ENCODE measurements at places on chromosomes 2 and 18.

GRCh38 chr2:146489386-146489785 lies 1355.4 kb upstream of the ACVR2A start:
- no peak for DNase-seq

DNA sequence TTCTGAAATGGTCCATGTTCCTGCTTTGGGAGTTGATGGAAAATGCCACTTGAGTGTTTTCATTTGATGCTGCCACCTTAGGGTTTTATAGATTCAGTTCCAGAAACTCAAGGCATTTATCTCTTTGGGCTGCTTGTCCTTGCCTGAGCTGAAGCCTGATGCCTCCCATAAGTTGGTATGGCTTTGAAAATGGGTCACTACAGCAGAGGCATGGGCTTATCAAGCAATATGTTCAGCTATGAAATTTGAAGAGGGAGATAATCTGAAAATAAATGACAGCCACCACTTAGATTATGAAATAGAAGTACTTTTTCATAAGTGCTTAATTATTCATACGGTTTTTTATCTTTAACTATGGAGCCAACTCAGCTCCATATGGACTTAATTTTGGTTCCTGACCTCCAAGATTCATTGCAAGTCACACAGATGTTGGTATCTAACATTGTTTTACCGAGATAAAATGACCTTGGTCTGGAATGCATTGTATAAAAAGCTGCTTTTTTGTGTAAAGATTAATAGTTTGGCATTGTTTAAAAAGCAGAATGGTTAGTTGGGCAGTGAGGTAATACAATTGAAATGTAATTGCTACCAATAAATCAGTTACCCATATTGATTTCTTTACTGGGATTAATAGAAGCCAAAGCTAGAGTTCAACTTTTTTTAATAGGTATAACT lies 4.5 kb downstream of the SLC14A1 start:
- DNase-seq: no peak

GRCh38 chr18:11271954-11272353 lies 122.6 kb upstream of the PIEZO2 start:
- no peak for DNase-seq

GRCh38 chr2:166671801-166672200 lies 177.8 kb upstream of the SCN7A start:
- DNase-seq: no peak

- DNase-seq: no peak
Measured at GRCh38 chr2:96897491-96898134, 27.7 kb upstream of the SEMA4C start.

DNA sequence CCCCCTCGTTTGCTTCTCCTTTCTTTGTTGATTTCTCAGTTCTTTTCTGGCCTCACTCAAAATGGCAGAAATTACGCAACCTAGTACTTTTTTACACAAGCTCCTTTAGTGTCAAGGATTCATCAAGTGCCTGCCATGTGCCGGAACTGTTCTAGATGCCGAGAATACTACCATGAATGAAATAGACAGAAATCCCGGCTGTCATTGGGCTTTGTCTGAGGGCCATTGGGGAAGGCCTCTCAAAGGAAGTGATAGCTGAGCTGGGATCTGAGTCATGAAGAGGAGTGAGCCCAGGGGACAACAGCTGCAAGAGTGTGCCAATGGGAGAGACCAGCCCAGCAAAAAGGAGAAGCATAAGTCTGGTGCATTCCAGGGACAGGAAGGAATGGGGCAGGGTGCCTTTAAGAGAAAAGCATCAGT lies 34.3 kb upstream of the PPP1CB start:
- no peak for DNase-seq

DNA sequence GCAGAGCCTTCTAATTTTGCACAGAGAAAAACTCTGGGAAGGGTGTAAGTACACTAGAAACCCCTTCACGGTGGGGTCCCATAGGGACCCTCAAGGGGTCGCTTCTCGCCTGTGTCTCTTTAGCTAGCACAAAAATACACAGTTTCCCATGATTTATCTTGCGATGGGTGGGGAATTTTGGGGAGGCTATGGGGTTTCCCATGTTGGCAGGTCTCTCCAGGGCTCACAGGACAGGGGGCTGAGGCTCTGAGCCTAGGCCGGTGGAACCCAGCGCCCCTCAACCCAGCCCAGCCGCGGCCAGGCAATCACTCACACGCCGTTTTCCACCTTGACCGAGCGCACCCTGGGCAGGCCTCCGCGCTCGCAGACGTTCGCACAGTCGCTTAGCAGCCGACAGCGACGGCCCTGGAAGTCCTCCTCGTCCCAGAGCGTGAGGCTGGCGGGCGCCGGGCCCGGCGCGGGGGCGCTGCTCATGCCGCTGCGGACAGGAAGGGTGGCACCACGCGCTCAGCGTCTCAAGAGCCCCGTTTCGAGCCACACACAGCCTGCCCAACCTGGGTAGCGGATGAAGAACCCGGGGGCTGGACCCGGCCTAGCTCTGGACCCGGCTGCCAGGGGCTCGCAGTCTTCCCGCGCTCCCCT lies 398 bp downstream of the CRYBA2 start:
- peak; percentile 71 for DNase-seq

DNA sequence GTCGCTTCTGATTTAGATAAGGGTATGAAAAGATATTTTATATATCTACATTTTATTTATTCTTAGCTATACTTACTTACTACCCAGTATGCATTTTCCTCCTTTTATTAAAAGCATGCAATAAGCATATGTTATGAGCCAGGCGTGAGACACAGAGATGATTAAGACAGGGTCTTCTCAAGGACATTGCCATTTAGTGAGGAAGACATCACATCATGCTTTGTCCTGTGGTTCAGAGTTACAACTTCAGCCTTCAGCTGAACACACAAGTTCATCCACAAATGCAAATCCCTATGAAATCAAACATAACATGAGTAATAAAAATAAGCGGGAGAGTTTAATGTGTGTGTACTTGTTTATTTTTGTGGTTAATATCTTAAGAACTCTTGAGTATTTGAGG lies 30.2 kb downstream of the GRHL1 start:
- DNase-seq: no peak

DNA sequence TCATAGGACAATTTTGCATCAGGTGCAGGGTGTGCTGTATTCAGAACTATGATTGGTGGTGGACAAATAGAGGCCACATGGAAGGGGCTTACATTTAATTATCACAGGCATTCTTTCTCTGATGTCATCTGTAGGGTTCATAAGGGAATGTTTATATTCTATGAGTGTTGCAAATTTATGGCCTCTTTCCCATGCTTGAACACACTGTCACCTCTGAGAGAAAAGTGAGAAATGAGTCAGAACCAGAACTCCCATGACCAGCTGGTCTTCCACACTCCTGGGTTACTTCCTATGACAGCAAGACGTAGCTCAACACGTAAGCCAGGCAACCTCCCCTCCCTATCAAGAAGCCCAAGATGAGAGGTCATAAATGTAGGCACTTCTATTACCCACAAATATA lies 310.8 kb downstream of the PIEZO2 start:
- DNase-seq: no peak

DNA sequence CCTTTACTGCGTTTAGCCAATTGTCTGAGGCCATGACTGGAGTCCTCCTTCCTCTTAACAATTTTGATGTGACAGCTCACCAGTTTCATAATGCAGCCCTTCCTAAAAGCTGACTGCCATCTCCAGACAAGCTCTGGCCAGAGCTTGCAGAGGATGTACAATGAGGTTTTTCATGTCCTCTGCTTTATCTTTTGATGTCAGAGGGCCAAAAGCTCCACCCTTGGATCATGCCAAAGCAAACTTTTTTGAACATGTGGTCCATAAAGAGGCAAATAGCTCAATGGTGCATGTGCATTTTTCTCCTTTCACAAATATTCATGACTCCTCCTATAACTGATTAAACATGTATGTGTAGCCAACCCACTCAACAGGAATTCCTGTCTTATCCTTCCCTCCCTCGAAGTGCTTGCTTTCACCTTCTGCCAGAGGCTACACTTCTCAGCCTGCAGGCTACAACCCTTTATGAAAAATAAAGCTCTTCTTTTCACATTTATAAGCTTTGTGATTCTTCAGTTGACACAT lies 266.2 kb downstream of the FBXO15 start:
- DNase-seq: no peak

GRCh38 chr2:103161456-103162289 lies 399.8 kb downstream of the TMEM182 start:
- DNase-seq: peak; percentile 50

- DNase-seq: no peak
Measured at GRCh38 chr2:222693837-222694236, 22.4 kb downstream of the MOGAT1 start.

GRCh38 chr2:97747716-97748115 lies 34.3 kb downstream of the ZAP70 start:
- DNase-seq: no peak

DNA sequence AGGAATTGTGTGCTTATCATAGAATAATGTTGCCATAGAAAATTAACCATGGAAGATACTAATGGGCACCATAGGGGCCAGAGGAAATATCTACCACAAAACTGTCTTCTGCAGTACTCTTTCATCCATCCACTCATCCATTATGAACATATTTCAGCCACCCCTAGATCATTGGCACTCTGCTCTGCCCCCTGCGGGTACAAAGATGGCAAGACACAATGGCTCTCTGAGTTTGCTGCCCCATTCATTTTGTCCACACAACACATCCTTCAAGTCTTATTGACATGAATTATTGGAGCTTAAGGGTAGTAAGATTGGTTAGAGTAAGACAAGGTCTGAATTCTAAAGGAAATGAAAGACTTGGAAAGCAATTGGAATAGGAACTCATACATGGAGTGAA lies 1224.7 kb upstream of the CELF4 start:
- DNase-seq: no peak

GRCh38 chr2:136572335-136572734 lies 193.0 kb upstream of the THSD7B start:
- DNase-seq: no peak

DNA sequence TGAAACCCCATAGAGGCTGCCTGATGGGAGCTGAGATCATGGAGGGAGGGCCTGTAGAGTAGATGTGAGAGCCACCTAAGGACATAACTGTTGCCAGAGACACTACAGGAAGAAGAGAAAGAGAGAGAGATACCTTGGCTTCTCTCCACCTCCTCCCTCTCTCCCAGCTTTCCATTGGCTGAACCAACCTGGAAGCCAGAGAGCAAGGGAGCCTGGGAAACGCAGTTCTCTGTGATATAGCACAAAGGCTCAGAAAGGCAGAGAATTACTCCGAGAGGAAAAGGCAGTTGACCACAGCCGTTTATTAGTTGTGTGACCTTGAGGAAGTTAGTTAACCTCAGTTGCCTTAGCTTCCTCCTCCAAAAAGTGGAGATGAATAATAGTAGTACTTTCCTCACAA lies 37.7 kb upstream of the MAT2A start:
- peak; percentile 43 for DNase-seq

DNA sequence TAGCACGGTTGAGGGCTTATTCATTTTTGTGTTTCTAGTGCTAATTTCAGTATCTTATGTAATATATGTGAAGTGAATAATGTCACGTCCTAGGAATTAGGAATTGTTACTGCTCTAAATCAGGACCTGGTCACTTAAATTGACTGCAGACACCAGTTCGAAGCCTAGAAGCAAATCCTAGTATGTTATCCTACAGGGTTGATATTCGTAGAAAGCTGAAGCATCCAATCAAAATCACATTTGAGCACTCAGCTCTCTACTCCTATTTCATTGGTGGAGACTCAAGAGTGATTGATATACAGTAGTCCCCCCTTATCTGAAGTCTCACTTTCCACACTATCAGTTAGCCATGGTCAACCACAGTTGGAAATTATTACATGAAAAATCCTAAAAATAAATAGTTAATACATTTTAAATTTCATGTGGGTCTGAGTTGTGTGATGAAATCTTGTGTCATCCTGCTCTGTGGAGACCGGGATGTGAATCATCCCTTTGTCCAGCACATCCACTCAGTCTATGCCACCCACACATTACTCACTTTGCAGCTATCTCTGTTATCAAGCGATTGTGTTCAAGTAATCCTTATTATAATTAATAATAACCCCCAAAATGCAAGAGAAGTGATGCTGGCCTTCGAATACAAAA lies 35.2 kb upstream of the SCN9A start:
- DNase-seq: no peak

- no peak for DNase-seq
Measured at GRCh38 chr2:116411211-116411610, 1403.3 kb upstream of the DDX18 start.

GRCh38 chr2:128533101-128533500 lies 214.4 kb upstream of the HS6ST1 start:
- DNase-seq: no peak

- no peak for DNase-seq
Measured at GRCh38 chr2:133809485-133809884, 241.2 kb upstream of the NCKAP5 start.

DNA sequence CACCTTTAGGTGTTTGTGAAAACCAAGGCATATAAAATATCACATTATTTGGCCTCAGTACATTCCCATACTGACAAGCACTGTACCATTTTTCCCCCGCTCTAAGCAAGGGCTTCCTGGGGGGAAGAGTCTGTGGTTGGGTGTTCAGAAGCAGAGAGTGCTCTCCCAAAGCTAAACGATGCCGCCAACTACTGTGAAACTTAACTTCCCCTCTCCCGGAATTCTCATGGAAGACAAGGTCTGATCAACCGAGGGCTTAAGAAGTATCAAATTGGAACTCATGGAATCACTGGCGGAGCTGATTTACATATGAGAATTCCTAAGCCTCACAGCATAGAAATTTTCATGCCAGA lies 433 bp upstream of the MFF start:
- peak; percentile 49 for DNase-seq

- DNase-seq: no peak
Measured at GRCh38 chr2:133855526-133855925, 287.3 kb upstream of the NCKAP5 start.

DNA sequence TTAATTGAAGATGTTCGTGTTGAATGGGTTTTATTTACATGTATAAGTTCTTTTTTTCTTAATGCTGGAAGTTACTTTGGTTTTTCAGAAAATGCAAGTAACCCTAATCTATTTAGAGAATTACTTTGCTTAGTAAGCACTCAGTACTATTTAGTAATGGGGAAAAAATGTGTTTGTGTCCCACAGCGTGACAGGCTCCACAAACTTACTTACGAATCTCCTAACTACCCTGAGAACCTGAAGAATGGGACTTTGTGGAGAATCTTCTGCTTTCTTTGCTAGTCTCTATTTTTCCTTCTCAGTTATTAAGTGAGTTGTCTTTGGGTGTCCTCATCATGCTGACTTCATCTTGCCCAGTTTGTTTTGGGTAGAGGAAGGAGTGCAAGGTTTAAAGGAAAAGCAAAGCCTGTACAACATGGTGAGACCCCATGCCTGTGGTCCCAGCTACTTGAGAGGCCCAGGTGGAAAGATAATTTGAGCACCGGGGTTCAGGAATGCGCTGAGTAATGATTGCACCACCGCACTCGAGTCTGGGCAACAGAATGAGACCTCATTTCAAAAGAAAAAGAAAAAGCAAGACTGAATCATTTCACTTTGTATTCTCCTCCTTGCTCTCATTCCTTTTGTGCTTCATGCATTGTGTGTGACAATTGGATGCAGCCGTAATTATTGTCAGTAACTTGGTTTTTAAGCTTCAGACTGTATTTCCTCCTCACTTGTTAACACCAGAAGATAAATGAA lies 10.2 kb downstream of the NEDD4L start:
- DNase-seq: peak; percentile 19

All from H7 (cell line).